CD8-positive, alpha-beta T cell (primary cell): ENCODE measurements at places on chromosomes 2 and 18.

DNA sequence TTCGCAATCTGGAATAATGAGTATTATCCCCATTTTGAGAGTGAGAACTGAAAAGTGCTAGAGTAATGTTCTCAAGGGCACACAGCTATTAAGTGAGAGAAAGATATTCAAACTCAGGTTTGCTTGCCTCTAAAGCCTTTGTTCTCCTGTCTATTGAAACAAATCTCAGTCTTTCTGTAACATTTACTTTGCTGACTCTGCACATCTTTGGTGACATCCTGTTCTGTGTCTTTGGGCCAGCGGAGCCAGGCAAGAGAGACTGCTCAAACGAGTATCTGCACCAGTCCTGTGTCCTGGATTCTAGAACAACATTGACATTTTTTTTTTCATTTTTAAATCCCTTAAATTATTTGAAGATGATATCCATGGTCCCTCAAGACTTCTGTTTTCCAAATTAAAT lies 1539.2 kb upstream of the PIK3C3 start:
- DNase-seq: no peak

GRCh38 chr2:216827073-216827720 lies 32.7 kb downstream of the TNP1 start:
- no peak for DNase-seq

- no peak for DNase-seq
Measured at GRCh38 chr18:75139226-75139911, 69.6 kb downstream of the PTGR3 start.

DNA sequence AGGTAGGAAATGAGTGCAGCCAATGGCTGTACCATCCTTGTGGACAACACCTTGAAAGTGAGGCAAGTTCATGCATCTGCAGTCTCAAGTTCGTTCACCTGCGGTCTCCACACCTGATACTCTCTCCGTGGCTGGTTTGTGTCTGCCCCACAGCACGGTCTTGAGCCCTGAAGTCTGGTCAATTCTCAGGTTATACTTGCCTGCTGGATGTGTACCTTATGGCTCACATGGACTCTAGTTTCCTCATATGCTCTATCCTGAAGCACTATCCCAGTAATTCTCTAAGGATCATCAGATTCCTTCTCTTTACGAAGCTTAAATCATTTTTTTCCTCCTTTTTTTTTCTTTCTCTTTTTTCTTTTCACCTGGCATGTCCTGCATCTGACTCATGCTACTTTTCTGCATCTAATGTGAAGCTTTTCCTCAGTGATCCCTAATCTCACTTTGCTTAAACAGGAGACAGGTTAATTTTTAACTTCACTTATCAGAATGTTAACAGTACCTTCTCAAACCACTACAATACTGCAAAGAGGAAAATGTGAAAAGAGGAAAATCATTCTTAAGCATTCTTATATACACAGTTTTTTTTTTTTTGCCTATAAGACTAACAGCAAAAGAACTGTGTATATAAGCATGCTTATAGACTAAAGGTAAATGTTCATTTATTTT lies 511.2 kb downstream of the SOX11 start:
- no peak for DNase-seq

- DNase-seq: no peak
Measured at GRCh38 chr2:58039170-58039611, 7.4 kb upstream of the VRK2 start.
